Panc1 (cell line): ENCODE measurements at places on chromosomes 6 and 20. TPM values are rescaled to one million over a fixed set of nuclear protein-coding genes. Genes with fewer than 3 reads are reported as not detected.

GRCh38 chr6:25472306-25472705, 179.7 kb upstream of the SCGN start:
- H3K4me3 ChIP-seq, result no peak overlapping the region
- no peak for DNase-seq

DNA sequence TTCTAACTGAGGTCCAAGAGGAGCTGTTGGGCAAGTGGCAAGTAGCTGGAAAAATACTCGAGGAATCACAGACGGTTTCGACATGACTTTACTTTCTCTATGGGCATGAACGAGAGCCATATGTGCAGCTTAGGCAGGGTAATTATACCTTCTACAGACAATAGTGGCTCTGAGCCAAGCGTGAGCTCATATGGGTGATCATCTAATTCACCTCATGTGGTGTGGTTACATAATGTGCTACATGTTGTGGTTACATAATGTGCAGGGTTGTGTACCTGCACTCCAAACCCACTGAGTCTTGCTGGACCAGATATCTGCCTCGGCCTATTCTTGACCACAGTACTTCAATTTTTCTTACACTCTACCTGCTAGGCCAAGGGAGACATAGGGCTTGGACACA, 771.7 kb upstream of the EYS start:
- no peak overlapping the region for H3K4me3 ChIP-seq
- no peak for DNase-seq
- no peaks in the 10 kb centered on the region for H3K27me3 ChIP-seq

- H3K4me1 ChIP-seq, result no peaks in the 10 kb centered on the region
- no peaks in the 10 kb centered on the region for H3K27me3 ChIP-seq
- H3K27ac ChIP-seq, result no peak overlapping the region
- no peaks in the 10 kb centered on the region for H3K36me3 ChIP-seq
Measured at GRCh38 chr6:134201716-134202115, 116.2 kb downstream of the SGK1 start.

DNA sequence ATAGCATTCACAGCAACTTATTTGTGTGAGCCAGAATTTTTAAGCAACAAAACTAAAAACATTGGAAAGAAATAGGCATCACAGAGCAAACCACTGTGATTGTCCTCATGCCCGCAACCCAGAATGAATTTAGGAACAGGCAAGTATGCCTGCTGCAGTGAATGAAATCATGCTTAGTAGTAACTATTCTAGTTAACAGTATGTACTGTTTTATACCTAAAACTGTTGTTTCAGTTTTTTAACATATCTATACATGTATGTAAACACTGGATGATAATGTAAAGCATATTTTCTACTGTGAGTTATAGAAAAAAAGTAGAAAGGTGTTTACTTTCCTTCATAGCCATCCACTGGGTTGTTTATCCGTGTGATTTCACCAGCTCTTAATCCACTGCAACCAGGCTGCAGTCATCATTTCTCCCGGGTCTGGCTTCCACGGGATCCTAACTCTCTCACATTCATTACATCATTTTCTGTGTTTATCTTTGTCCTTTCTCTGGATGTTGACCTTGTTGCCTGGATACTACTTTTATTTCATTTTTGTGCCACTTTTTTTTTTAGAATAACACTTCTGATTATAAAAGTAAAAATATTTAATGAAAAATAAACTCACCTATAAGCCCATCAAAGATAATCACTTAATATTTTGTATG, 3.6 kb upstream of the ARFGEF3 start:
- no peak for DNase-seq
- no peak overlapping the region for H3K4me3 ChIP-seq
- H3K4me1 ChIP-seq, result peaks cover 9% of the 10 kb centered on the region; the same call in 1 of the 2 replicates
- no peak overlapping the region for H3K27ac ChIP-seq
- no peaks in the 10 kb centered on the region; the same call in 1 of the 2 replicates for H3K36me3 ChIP-seq
- H3K27me3 ChIP-seq, result peaks cover 46% of the 10 kb centered on the region

DNA sequence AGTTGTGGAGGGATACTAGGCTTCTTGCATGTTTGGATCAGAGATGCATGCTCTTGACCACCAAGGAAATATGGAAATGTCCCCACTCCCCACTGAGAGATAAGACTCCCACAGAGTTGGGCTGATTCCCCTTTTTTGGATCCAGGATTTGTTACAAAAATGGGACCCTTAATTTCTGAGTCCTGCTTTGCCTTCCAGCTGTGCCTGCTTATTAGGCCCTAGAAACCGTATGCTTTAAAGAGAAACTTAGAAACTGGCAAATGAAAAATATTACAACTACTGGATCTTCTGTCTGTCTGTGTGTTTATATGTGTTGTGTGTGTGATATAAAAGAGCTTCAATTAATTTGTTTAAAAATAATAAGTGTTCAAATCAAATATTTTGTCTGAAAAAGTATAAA, 817.6 kb upstream of the CITED2 start:
- H3K36me3 ChIP-seq, result no peaks in the 10 kb centered on the region
- H3K27me3 ChIP-seq, result no peaks in the 10 kb centered on the region
- no peak for DNase-seq
- H3K4me1 ChIP-seq, result no peaks in the 10 kb centered on the region

The CTAGE9 gene
- total RNA-seq, result 0.15 TPM

DNA sequence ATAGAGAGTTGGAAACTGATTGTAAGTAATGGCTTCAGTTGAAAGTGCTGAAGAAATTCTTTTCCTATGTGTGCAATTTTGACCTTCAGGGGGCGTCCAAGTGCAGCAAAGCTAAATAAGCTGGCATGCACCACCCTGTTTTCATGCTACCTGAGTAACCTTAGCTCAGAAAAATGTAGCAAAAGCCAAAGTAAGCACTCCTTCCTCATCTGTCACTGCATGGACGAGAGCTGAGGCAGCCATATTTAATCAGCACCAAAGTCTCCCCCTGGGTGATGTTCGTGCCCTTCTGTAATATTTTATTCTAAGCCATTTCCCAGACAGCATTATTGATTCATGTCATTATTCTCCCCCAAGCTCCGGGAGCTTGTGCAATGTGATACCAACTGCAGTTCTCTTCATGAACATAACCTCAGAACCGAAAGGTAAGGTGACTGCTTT, 123.1 kb downstream of the RPS12 start:
- H3K4me1 ChIP-seq, result no peaks in the 10 kb centered on the region
- H3K36me3 ChIP-seq, result no peaks in the 10 kb centered on the region
- no peaks in the 10 kb centered on the region for H3K27me3 ChIP-seq
- no peak overlapping the region for H3K4me3 ChIP-seq
- no peak for DNase-seq

GRCh38 chr20:59364611-59365010, 64.2 kb downstream of the EDN3 start:
- no peaks in the 10 kb centered on the region; the same call in 1 of the 2 replicates for H3K27me3 ChIP-seq
- H3K36me3 ChIP-seq, result no peaks in the 10 kb centered on the region
- no peak for DNase-seq
- no peaks in the 10 kb centered on the region for H3K4me1 ChIP-seq

- no peak overlapping the region for H3K27ac ChIP-seq
- H3K4me1 ChIP-seq, result no peaks in the 10 kb centered on the region
- H3K36me3 ChIP-seq, result no peaks in the 10 kb centered on the region
- no peak overlapping the region for H3K4me3 ChIP-seq
- DNase-seq, result no peak
- H3K27me3 ChIP-seq, result peaks cover 2% of the 10 kb centered on the region; the same call in 1 of the 2 replicates
Measured at GRCh38 chr20:46638134-46638897, 12.9 kb downstream of the SLC13A3 start.

The HLA-DOA gene
- total RNA-seq, result 0.08 TPM

The CLIC5 gene
- 0.05 TPM for total RNA-seq

The MTO1 gene
- 57.9 TPM for total RNA-seq

- H3K4me1 ChIP-seq, result no peaks in the 10 kb centered on the region
- no peak overlapping the region for H3K4me3 ChIP-seq
- no peaks in the 10 kb centered on the region for H3K27me3 ChIP-seq
- no peak for DNase-seq
Measured at GRCh38 chr6:151379933-151380847, 11.2 kb downstream of the ZBTB2 start.

The ZNF322 gene
- 31.2 TPM for total RNA-seq

The PTPRK gene
- total RNA-seq, result 61.8 TPM

DNA sequence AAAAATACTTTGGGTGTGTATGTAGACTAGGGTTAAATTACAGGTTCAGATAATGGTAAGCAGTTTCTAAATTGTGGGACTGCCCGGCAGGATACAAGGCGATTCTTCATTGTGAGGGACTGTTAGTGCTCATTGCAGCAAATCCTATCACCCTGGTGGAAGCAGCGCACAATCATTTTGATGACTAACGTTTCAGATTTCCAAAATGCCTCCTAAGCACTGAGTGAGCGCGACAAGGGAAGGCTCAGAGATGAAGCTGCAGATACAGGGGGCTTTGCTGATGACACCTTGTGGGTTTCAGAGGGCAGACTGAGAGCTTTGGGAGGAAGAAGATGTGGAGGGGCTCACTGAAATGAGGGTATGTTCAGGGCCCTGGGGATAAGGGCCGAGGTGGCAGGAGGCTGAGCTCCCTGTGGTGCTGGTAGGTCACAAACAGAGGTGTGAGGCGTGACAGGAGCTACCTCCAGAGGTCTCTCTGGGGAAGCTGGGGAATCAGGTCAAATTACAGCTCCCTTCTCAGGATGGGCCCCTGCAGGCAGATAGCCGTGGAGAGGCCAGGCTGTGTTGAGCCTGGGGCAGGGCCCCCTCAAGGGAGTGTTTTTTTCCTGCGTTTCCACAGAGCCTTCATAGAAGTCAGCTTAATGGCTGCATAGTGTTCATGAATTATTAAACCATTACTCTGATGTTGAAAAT, 84.5 kb upstream of the FYN start:
- H3K4me1 ChIP-seq, result no peaks in the 10 kb centered on the region
- H3K36me3 ChIP-seq, result no peaks in the 10 kb centered on the region
- H3K27me3 ChIP-seq, result peaks cover 33% of the 10 kb centered on the region
- no peak overlapping the region for H3K4me3 ChIP-seq
- H3K27ac ChIP-seq, result no peak overlapping the region
